ENCODE measurements at places on chromosomes 16 and 17. TPM values are rescaled to one million over a fixed set of nuclear protein-coding genes. Genes with fewer than 3 reads are reported as not detected.

RNF43 gene
- 269 TPM for total RNA-seq

KRTAP3-1 gene
- total RNA-seq: not detected

ZSCAN32 gene
- 4.7 TPM for total RNA-seq

CCL13 gene
- 29.5 TPM for total RNA-seq

KRT23 gene
- not detected for total RNA-seq

CTRB1 gene
- total RNA-seq: not detected

GAS7 gene
- total RNA-seq: 185 TPM

OTOA gene
- not detected for total RNA-seq

CSH1 gene
- not detected for total RNA-seq

OR4D1 gene
- total RNA-seq: not detected

KIF2B gene
- total RNA-seq: not detected

TRPV3 gene
- 2.4 TPM for total RNA-seq

KLHL10 gene
- not detected for total RNA-seq

GCGR gene
- total RNA-seq: not detected

CBFA2T3 gene
- total RNA-seq: 0.58 TPM

TMEM98 gene
- 104 TPM for total RNA-seq

LIMD2 gene
- 4.9 TPM for total RNA-seq

CACNA1H gene
- 23.5 TPM for total RNA-seq

TBC1D3G gene
- total RNA-seq: not detected

TRIM72 gene
- not detected for total RNA-seq

CHST4 gene
- not detected for total RNA-seq

CLEC3A gene
- total RNA-seq: not detected

C17orf113 gene
- total RNA-seq: not detected

TOP2A gene
- 8.2 TPM for total RNA-seq

CRYBA1 gene
- total RNA-seq: not detected

LRRC46 gene
- not detected for total RNA-seq

All from stomach (tissue), 19 donors.